GM12864 (cell line): ENCODE measurements at places on chromosomes 5 and 9.

DNA sequence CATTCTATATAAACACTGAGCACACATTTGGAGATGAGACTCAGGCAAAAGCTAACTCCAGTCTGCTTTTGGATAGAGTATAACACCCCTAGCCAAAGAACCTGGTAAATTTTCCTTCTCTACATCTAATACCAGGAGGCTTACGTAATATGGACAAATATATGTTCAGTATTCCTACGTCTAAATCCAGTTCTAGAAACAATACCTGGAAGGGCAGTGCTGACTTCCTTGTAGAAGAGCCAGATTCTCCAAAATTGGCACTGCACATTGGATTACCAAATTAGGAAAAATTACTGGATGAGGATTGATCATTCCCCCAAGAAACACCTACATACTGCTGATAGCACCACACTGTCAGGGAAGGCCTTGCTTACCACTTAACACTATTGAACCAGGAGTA is 247.4 kb downstream of the SAXO1 start:
- no peak for DNase-seq

- no peak for DNase-seq
These were observed 83.7 kb downstream of the C5orf15 start for GRCh38 chr5:133884569-133885311.

DNA sequence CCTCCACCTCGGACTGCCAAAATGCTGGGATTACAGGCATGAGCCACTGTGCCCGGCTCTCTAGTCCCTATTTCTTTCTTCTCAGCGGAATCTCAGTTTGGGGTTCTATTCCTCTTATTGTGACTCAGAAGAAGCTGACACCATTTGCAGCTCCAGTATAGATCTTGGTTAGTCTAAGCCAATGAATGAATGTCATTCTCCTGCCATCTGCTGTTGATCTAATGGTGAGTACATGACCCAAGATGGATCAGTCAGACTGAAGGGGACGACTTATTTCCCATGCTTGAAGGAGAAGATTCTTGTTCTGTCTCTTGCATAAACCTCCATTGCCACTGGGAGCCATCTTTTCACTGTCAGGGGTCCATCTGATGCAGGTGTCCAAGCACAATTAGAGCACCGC is 76.0 kb upstream of the KLF9 start:
- DNase-seq, result no peak

GRCh38 chr5:135880801-135881200 is 14.8 kb downstream of the IL9 start:
- no peak for DNase-seq

GRCh38 chr9:99594056-99594780 is 227.5 kb upstream of the NR4A3 start:
- DNase-seq, result no peak

- DNase-seq, result no peak
These were observed 259.4 kb upstream of the MVB12B start for GRCh38 chr9:126067031-126067734.

DNA sequence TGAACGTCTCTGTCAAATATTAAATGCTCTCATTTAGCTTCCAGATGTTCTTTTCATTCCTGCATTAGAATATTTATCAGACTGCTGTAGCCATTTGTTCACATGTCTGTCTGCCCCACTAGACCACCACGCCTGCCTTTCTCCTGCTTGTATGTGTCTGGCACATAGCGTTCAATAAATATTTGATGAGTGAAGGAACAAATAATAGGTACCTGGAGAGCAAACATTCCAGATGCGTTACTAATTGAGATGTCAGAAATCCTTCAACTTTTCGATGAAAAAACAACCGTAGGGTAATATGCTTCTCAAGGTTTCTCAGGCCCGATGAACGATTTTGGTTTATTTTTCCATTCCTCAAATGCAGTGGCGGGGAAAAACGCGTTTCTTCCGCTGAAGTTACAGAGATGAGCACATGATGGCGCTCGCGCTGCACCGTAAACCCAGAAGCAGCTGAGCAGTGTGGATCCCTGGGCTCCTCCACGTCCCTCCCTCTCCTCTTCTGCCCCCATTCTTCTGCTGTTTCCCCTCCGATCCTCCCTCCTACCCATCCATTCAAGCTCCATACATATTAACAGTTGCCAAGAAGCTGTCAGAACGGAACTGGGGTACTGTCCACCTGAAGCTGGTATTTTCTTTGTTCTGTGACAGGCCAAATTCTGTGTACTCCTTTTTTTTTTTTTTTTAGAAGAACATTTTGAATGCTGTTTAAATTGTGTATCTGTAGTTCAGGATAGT is 245.4 kb downstream of the MPDZ start:
- peak; percentile 5 for DNase-seq

- no peak for DNase-seq
These were observed 355.3 kb downstream of the ZSWIM6 start for GRCh38 chr5:61687371-61687770.

GRCh38 chr9:120708526-120709224 is 5.6 kb downstream of the MEGF9 start:
- no peak for DNase-seq

- DNase-seq, result no peak
These were observed 23.9 kb downstream of the RIC1 start for GRCh38 chr9:5652821-5653220.

GRCh38 chr9:111158363-111158762 is 120.1 kb upstream of the LPAR1 start:
- DNase-seq, result no peak

- no peak for DNase-seq
These were observed 74.5 kb downstream of the PTCD2 start for GRCh38 chr5:72394688-72395087.

GRCh38 chr9:112034216-112034611 is 137.6 kb downstream of the UGCG start:
- DNase-seq, result no peak

DNA sequence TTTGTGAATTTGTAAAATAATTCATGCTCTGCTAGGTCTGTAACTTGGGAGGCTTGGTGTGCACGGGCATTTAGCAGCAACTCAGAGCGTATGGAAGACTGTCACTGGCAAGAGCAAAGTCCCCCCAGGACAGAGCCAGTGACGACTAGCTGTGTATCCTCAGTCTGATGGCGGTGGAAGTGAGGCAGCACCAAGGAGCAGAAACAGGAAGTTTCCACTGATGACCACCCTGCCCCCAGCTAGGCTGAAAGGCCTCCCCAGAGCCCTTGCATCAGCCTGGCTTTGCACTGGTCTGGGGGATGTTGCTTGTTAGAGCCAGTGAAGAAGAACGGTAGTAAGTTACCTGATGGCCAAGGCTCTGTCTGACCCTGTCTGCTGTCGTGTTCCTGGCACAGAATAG is 66.8 kb upstream of the ABL1 start:
- DNase-seq, result no peak

DNA sequence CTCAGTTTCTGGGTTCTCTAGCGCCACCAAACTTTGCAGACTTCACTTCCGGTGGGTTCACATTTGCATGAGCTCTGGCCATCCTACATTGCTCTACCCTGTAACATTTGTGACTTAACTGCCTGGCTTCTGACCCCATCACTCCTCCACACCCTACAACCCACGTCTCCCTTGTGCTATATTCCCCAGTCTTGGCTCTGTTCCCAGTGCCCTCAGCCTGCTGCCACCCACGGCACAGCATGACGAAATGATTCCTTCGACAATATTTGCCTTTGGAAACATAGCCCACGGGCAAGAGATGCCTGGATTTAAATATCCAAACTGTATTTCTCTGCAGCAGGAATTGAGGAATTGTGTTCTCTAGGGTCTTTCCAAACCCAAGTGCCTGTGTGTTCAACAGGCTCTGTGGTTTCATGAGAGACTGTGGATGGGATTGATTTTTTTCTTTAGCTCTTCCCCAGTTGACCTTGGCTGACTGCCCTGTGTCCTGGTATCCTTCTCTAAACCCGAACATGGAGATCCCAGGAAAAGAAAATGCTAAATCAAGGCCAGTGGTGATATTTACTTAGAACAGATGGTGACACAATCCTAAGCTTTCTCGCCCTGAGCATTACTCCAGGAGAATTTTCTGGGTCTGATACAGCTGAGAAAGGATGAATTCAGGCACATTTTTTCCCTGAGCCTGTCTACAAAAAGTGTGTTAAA is 44.4 kb upstream of the GRIA1 start:
- DNase-seq, result no peak

- DNase-seq, result peak; percentile 94
These were observed 58.8 kb downstream of the SNX30 start for GRCh38 chr9:112809351-112809848.

DNA sequence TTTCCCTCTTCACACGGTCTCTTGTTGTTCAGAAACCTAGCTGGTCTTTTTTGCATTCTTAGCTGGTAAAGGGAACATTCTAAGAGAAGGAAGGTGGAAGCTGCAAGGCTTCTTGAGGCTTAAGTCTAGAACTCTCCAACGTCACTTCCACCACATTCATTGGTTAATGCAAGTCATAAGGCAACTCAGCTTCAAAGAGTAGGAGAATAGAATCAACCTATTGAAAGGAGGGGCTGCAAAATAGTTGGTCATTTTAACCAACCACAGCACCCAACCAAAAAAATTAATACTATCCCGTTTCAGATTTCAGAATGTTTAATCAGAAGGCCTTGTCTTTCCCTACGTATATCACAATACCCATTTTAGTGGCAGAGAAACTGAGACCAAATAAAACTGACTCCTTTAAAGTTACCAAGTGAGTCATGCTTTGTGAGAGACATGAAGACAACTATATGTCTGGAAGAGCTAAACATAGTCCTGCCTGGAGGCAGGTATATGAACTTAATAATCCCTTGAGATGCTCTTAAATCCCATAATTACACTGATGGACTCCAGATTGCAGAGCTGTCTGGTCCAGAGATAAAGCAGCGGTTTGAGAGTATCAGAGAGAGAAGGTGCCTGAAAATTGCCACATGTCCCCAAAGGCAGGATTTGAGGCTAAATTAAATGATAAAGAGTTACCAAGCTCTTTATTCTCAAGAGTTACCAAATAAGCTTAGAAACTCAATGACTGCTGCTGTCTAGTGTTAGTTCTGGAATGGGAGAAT is 14.4 kb downstream of the DOCK8 start:
- no peak for DNase-seq

- DNase-seq, result no peak
These were observed 2.6 kb upstream of the PLPPR1 start for GRCh38 chr9:101025940-101026339.

GRCh38 chr5:74546796-74547195 is 93.7 kb downstream of the ENC1 start:
- no peak for DNase-seq

GRCh38 chr9:32394381-32395049 is 10.1 kb downstream of the ACO1 start:
- DNase-seq, result no peak

- no peak for DNase-seq
These were observed 438.0 kb downstream of the HTR1A start for GRCh38 chr5:63524281-63524680.

DNA sequence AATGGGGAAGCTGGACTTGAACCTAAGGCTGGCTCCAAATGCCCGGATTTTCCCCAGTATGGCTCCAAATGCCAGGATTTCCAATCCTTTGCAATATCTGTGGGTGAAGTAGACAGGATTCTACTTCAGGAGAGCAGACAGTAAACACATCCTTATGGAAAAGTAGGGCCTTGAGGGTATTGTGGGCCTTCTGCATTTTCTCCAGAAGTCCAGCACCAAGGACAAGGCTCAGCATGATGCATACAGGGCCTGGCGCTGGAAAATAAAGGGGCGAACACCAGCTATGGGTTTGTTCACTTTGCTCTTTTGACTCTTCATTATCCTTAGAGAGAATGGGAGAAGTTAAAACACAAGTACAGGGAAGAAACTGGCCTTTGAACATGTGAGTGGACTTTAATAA is 347.5 kb downstream of the SEMA5A start:
- DNase-seq, result no peak

DNA sequence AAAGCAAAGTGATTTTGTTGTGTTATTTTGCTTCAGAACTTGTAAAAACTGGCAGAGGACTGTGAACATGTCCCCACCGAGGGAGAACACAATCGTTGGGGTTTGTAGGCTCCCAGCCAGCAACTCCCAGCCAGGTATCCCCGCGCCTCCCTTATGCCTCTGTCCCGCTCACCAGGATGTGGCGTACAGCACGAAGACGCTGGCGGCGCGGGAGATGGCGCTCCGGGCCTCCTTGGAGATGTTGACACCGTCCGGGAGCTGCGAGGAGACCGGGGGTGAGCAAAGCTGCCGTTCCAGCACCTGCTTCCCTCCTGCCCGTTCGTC is 630 bp downstream of the POLE3 start:
- no peak for DNase-seq

DNA sequence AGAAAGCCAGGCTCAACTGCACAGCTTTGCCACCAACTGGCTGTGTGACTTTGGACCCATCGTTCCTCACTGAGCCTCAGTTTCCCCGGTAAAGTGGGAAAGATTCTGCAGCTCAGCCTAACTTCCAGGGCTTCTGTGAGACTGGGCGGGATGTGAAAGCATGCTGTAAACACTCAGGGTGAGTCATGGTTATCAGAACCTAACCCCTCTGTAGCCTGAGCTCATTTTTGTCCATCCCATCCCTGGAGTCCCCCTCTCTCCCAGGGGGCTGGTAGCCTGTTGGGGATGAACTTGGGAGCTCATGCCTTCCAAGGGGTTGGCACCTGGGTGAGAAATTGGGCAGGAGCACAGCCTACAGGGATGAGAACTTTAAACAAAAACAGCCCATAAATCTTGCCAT is 2.3 kb downstream of the CCDC69 start:
- no peak for DNase-seq

DNA sequence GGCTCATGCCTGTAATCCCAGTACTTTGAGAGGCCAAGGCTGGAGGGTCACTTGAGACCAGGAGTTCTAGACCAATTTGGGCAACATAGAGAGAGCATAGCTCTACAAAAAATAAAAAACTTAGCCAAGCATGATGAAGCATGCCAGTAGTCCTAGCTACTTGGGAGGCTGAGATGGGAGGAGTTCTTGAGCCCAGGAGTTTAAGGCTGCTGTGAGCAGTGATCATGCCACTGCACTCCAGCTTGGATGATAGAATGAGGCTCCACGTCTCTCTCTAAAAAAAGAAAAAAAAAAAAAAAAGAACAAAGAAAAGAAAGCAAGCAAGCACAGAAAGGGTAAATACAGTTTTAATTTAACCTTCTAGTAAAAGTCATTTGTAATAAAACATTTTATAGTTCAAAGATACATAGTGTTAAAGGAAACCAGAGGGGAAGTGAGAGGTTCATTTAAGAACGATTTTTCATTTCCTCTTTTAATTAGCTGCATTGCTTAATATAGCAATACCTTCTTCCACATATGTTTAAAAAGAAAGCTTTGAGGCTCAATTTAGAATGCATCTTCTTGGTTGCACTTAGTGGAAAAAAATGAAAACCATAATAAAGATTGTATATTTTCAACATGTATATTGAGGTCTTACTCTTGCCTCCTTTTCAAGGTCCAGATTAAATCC is 14.9 kb downstream of the GAPT start:
- DNase-seq, result no peak

- DNase-seq, result no peak
These were observed 66.8 kb downstream of the PLPP1 start for GRCh38 chr5:55467862-55468551.

- no peak for DNase-seq
These were observed at the start of gene PLPPR1 for GRCh38 chr9:101028346-101029314. TSS of gene PLPPR1 (plus strand) at chr9:101028727.
